Mucosa of gallbladder (tissue), 1 donor: ENCODE measurements at places on chromosomes 1 and 21. TPM values are rescaled to one million over a fixed set of nuclear protein-coding genes. Genes with fewer than 3 reads are reported as not detected.

DNA sequence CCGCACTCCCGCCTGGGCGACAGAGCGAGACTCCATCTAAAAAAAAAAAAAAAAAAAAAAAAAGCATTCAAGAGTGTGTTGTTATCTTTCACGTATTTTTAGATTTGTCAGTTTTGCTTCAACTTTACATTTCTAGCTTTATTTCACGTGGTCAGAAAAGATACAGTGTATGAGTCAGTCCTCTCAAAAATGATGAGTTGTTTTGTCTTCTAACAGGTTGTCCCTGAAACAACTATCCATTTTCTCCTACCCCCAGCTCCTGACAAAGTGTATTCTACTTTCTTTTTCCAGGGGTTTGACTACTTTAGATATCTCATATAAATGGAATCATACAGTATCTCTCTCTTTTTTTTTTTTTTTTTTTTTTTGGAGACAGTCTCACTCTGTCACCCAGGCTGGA lies 5.5 kb upstream of the ZNF695 start:
- no peak for DNase-seq

- DNase-seq: no peak
Measured at GRCh38 chr1:11107599-11107998, 7.9 kb upstream of the EXOSC10 start.

DNA sequence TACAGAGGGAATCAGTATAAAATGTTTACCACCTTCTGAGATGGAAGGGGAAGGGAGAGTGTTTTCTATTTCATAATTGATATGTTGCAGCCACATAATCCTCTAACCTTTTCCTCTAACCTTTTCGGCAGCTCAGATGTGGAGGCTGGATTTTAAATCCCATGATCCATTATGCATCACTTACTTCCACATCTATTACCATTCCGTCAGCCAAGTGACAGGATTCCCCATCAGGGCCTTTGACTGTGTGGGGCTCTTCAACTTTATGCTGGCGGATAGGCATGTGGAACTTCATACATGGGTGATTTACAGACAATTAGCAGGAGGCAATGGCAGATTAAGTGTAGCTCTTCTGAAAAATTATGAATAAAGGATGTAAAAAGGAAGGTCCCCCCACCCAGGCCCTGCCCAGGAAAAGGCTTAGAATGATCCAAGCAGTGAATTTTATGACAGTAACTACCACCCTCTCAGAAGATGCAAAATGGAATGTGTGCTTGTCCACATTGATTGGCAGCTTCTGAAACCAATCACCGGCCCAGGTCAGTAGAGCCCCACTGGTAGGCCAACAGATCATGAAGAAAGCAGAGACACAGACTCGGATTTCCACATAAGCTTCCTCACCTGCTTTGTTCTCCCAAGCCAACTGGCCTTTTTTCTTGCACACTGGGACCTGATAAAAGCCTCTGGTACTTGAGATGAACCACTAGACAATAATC lies 147.0 kb downstream of the ST6GALNAC5 start:
- DNase-seq: no peak

GRCh38 chr1:164716992-164717703 lies 158.2 kb downstream of the PBX1 start:
- no peak for DNase-seq

DNA sequence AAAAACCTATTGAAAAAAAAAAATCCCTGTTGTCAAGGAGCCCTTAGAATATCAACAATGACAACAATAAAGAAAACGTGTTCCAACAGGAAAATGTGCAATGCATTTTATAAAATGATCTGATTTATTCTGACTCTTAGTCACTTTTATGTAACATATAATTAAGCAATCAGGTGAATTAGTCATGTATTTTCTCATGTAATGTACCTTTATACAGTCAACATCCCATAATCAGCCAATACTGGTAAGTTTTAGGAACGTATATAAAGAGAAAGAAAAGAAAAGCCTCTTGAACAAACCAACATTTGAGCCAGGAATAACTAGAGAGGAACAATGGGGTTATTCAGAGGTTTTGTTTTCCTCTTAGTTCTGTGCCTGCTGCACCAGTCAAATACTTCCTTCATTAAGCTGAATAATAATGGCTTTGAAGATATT lies at the start of gene CLCA4:
TSS of gene CLCA4 (plus strand) at position 292 of the 435 bp plus-strand sequence. CDS start at position 334, 42 bp downstream.
- DNase-seq: no peak

DNA sequence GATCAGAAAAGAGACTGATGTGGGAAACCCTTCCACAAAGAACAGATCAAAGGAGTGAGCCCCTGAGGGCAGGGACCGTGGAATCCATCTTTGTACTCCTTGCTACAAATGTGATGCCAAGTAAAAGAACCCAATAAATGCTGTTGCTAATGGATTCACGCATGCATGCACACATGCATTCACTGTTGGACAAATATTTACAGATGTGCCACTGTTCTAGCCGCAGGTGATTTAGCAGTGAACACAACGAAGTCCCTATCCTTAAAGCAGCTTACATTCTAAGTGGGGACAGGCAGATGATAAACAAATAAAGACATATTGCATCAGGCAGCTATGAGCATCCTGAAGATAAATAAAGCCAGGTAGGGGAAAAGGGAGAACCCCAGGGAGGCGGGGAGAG lies 67.8 kb downstream of the ITPKB start:
- DNase-seq: no peak

GRCh38 chr1:87134061-87134460 lies 194.6 kb upstream of the LMO4 start:
- no peak for DNase-seq

DNA sequence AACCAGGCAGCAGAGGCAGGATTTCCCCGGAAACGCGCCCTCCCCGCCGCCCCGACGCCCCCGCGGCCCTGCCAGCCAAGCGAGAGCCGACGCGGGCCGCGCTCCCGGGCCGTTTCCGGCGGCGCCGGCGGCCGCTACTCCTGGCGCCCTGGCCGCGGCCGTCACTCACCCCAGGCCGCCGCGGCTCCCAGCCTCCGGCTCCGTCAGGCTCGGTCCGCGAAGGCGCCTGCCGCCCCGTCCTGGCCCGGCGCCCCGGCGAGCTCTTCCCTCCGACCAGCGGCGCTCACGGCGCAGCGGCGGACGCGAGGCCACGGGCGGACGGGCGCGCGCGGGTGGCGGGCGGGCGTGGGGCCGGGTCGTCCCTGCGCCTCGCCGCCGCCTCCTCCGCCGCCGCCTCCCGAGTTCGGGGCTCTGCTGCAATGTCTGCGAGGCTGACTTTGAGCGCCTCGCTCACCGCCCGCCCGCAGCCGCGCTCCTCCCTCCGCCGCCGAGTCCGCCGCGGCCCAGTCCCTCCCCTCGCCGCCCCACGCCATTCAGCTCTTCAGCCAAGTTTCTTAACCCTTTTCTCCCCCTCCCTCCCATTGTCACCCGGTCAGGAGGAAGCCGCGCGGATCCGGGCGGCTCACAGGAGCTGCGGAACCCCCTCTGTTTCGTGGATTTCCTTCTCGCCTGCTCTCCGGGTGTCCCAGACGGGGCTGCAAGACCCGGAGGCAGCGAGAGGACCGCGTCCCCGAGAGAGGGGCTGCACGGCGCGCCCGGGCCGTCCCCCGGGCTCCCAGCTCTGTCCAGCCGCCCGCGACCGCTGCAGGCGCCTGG lies at the start of gene NRIP1:
TSS of gene NRIP1 (minus strand) at position 425 of the 816 bp plus-strand sequence. CDS start 96,808 bp downstream, outside the sequence.
- peak; percentile 92 for DNase-seq

DNA sequence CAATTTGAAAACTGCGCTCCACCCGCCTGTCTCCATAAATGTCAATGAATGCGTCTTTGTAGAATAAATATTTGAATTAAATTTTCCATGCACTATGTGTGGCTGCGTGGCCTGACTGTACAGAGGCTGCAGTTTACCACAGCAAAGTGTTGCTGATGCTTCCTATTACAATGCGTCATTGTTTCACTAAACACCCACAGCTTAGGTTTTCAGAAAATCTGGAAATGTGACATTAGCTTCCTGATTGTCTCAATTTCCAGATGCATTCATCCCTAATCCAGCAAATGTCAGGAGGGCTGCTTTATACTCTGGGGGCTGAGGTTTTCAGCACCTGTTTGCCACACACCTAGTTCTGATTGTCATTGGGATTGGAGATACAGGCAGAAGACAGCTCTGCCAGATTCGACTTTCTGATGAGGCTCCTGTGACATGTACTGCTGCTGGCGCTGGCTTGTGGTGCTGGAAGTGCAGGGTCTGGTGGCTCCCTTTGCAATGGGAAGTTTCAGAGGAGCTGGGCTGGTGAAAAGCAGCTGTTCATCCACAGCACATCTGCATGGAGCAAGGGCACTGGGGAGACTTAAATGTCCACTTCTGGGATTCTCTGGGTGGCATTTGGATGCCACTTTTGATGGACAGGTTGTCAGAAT lies 40.0 kb downstream of the URB2 start:
- no peak for DNase-seq

- peak; percentile 13 for DNase-seq
Measured at GRCh38 chr1:200302192-200302920, 107.5 kb downstream of the ZNF281 start.

GRCh38 chr21:44836666-44837471 lies 19.0 kb upstream of the SUMO3 start:
- DNase-seq: peak; percentile 53

DNA sequence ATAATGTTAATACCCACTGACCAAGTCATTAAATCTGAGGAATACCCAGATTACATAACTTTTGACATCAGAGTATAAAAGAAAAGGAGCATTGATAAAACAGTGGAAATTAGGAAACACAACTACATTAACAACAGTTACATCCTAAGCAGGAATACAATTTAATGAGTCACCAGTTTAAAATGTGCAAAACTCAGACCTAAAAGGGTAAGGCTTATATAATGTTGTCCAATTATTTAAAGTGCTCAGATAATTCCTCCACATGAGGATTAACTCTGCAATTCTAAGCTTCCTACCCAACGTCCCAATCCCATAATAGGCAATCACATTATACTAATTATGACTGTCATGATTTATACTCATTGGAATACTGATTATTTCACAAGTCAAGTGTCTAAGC lies 50.5 kb downstream of the ABL2 start:
- DNase-seq: no peak

DNA sequence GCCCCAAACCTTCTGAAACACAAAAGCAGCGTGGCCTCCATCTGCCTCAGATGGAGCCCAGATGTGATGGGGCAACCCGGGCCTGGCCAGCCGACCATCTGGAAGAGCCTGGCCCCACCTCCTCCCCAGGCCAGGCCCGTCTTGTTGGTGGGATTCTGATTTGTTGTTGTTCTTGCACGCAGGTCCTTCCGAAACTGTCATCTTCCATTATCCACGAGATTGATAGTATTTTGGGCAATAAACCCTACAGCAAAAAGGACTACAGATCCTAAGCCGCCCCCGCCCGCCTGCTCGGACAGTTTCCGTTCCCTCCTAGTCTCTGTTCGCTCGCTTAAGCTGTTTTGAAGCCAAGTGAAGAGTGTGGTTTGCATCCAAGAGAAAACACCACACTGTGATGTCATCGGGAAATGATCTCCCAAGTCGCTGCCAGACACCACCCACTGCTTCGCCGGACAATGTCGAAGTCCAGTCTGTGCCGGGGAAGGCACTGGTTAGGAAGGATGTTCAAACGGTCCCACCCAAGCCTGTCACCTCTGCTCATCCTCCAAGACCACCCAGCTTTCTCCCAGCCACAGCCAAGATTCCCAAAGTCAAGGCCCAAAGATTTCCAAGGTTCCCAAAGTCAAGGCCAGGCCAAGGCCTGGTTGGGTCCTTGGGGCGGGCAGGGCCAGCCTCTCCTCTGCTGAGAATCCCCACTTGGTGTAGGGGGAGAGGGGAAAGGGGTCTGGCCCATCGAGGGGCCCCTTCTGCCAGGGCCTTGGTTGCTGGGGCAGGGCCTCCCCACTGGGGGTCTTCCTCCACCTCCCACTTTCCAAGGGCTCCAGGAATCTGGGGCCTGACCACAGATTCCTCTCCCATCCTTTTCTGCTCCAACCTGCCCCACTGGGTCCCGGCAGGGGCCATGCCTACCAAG lies 52.9 kb downstream of the KCNAB2 start:
- peak; percentile 40 for DNase-seq

DNA sequence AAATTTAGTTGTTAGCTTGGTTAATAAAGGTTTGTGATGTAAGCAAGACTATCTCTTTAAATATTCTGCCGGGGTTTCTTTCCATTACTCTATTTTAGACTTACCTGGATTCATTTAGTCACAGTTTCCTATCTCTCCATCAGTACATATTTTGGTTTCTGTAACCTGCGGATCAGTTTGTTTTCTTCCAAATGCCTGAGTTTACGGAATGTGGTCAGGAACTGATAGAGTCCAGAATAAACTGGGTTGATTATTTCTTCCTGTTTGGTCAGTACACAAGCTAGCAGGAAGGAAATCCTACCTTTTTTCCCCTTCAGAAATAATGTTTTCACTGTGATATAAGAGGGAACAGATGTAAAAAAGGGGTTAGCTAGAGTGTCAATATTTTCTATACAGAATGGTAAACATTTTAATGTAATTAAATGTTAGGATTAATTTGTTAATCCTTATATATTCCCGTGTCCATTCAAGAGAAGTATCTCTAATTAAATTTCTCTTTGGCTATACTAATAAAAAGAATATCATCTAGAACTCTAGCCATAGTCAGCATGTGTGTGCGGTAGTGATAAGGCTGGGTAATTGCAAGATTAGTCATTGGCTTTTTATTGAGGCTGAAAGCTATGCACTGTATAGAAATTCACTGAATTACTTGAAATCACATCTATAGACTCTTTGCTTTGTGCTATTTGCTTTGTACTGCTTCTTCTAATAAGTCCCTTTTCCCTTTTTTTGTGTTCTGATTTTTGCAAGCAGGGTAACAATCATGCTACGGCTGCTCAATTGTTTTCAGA lies 144.7 kb upstream of the ADGRL4 start:
- DNase-seq: no peak

DNA sequence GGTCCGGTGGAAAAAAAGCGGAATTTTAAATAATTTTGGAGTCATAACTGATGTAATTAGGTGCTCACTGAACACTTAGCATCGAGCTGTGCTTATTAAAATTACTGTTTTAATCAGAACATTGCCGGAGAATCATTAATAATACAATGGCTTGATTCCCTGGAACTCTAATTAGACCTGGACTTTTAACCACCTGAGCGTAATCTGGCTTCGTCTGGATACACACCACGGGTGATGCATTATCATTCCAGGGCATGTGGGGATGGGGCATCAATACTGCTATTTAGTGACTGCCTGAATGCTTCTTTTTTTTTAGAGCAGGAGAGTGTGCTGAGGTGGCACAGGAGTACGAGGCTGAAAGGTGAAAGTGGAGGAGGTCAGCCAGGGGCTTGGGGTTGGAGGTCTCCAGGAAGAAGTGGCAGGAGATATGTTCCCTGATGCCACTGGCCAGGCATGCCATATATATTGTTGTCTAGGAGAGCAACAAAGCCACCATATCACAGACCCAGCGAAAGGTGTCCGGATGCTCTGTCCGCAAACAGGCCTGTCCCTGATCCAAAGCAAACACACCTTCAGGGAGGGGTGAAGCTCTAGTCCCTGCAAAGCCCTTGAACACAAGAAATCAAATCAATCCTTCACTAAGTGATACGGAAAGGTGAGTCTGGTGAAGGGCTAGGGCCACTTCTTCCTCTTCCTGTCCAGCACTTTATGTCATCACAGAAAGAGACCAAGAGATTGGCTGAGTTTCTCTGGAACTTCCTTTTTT lies 125.2 kb downstream of the PLXNA2 start:
- DNase-seq: peak; percentile 48

SMCP gene
- not detected for total RNA-seq

LMOD1 gene
- total RNA-seq: 257 TPM

RIPPLY3 gene
- total RNA-seq: 0.20 TPM

HSPA6 gene
- 5.8 TPM for total RNA-seq

NR1I3 gene
- total RNA-seq: not detected

SAMSN1 gene
- 8.8 TPM for total RNA-seq
